GDM1 (cell line): ENCODE measurements at places on chromosomes 11 and 22.
A peak's percentile ranks its signal among the peaks of the same experiment; 100 is the strongest.

- no peak for DNase-seq
Measured at GRCh38 chr22:47006869-47007268, 244.4 kb downstream of the TBC1D22A start.

DNA sequence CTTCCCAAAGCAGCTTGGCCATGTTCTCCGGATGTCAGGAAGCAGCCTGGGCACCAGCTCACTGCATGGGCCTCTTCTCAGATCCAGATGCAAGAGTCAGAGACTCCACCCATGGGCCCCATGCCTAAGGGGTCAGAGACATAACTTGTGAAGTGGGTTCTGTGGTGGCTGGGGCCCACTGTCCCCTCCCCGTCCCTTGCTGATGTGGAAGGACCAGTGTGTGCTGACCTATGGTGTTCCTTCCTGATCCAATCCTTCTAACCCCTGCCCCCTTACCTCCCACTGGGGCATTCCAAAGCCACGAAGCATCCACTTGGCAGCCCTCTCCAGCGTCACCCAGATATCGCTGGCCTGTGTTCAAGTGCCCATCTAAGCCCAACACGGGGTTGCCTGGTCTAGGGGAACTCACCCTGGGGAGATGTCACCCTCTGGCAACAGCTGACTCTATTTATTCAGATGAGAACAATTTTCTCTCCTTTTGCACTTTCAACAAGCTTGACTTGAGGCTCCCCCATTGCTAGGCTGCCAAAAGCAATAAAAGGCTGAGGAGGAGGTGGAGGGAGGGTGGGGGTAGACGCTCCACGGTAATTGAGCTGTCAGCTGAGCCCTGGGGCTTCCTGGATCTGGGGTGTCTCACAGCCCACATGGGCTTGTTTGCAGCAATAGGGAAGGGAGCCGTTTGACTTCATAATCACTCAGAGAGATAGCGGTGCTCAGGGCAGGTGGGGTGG lies 158.5 kb downstream of the ADAMTS15 start:
- no peak for DNase-seq

DNA sequence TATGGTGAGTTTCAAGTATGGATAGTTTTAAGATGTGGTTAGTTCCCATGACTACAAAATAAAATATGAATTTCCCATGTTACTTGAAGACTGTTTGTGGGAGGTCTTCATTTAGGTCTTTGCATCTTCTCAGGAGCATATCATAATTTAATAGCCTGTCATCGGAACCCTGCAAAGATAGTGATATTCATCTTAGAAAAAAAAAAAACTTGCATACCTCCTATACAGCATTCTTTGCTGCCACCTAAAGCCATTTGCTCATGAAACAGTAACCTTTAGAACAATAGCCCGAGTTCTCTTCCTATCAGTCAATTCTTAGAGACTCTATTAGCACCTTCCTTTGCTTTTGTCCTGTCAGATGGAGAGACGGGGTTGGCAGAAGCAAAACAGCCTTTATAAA lies 75.3 kb downstream of the ARFGAP2 start:
- DNase-seq = no peak

DNA sequence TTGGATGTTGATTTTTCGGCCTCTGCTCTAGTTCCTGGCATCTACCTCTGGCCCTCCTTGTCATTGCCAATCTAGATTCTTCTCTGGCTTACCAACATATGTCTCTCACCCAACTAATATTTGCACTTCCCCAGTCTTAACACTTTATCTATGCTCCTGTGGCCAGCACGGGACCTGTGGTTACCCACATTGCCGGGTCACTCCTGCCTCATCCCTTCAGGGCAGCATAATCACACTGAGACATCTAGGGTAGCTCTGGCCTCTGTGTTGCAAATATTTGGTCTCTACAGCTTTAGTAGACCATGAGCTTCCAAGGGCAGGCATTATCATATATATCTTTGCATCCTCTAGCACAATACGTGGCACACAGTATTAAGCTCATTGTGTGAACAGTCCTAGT lies 182.0 kb upstream of the ARHGAP20 start:
- DNase-seq = no peak

GRCh38 chr11:10898003-10898762 lies 40.3 kb upstream of the ZBED5 start:
- no peak for DNase-seq

- DNase-seq = no peak
Measured at GRCh38 chr11:60390419-60390818, 5.8 kb upstream of the MS4A14 start.

DNA sequence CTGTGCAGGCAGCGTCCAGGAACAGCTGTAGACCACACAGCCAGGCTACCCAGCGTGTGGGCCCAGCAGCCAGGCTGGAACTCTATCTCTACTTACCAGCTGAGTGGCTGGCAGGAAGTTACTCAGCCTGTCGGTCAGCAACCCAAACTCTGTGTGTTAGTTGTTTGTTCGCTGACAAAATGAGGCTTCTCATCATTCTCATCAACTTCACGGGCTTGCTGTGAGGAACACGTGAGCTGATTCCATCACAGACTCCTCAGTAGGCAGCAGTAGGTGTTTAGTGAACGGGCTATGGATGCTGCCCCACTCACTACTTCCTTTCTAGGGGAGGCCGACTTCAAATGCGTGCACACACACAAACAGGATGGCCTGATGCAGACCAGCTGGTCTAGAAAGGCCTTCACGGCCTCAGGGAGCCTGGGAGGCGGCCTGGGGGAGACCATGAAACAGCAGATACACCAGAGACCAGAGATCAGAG lies 830 bp upstream of the SPDYC start:
- DNase-seq = peak; percentile 60

DNA sequence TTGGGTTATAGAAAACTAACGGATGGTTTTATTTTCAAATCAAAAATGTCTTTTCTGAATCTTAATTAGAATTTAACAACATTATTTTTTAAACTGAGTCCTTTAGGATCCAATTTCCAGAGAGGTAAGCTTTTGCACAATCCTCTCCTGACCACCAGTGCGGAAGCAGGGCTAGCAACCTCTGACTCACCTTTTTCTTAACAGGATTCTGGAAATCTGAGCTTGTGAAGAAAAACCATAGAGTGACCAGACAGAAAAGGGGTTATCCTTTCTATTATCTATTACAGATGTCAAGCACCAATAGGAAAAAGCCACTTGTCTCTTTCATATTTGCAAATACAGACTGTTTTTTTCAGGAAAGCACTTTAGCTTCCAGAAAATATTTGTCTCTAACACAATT lies 25.3 kb downstream of the ALG9 start:
- DNase-seq = no peak

DNA sequence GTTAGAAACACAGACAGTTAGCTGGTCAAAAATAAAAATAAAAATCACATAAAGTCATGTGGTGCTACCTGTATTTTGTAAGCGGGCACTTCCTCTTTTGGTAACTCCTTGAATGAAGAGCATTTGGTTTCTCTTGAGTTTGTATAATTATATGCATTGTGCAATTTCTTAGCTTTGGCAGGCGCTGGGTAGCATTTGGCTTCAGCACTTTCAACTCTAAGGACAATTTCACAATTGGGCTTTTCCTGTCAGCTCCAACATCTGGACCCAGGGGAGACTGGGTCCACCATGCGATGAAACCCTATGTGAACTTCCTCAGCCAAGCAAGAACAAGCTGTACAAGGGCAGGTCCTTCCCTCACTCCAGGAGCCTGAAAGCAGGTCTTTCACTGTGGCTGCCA lies 169.1 kb downstream of the RRAS2 start:
- no peak for DNase-seq

GRCh38 chr11:80637571-80637970 lies 1196.7 kb upstream of the TENM4 start:
- DNase-seq = no peak

- no peak for DNase-seq
Measured at GRCh38 chr11:17494019-17494418, 17.4 kb upstream of the ABCC8 start.

- DNase-seq = no peak
Measured at GRCh38 chr22:49244466-49245420, 582.9 kb downstream of the BRD1 start.

DNA sequence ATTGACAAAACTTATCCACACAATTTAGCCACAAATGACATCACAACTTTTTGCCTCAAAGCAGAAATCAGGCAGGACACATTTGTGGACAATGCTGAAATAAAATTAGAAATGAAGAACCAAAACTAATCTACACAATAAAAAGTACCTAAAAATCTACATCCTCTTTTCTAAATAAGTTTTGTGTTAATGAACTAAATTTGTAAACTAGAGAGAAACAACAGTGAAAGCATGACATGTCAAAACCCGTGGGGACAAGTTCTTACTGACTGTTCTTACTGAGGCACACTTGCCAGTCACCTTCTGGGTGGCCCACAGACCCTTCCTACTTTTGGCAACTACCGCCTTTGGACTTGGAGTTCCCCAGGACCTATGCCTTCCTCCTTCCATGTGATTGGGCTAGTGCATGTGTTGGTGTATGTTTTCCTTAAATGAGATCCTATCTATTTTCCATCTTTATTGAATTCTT lies 60.7 kb upstream of the MUC15 start:
- no peak for DNase-seq

DNA sequence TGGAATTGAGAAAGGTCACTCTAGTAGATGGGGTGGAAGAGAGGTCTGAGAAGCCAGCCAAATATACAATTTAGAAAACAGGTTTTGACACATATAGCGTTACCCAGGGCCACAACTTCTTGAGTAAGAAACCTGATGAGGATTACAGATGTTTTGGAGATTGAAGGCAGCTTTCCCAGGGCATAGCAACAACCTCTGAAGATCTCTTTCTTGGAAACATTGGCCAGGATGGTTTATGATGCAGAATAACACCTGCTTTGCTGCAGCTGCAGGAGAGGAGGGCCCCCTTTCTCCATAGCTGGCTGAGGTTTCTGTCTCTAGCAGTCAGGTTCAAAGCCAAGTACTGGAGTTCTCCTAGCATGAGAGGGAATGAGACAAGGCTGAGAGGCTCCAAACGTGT lies 75.1 kb upstream of the NUP50 start:
- no peak for DNase-seq

GRCh38 chr11:78080084-78080817 lies 589 bp upstream of the NDUFC2 start:
- DNase-seq = no peak

DNA sequence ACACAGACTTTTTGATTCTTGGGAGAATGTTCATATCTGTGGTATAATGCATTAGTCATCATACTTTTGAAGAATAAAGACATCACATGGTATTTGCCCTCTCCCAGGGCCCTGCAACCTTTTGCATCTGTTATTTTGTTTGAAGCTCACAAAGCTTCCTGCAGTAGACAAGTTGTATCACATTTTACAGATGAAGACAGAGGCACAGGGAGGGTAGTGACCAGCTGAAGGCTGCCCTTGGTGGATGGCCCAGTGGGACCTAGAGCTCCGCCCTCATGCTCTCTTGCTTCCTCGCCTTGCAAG lies 66.4 kb downstream of the UBASH3B start:
- no peak for DNase-seq

GRCh38 chr22:24434471-24435322 lies 7.3 kb downstream of the ADORA2A start:
- DNase-seq = peak; percentile 40

- no peak for DNase-seq
Measured at GRCh38 chr11:123122852-123123251, 60.9 kb upstream of the HSPA8 start.

- DNase-seq = no peak
Measured at GRCh38 chr11:1755692-1756561, 5.5 kb upstream of the IFITM10 start.

GRCh38 chr11:117723277-117724024 lies 73.6 kb downstream of the DSCAML1 start:
- DNase-seq = no peak

DNA sequence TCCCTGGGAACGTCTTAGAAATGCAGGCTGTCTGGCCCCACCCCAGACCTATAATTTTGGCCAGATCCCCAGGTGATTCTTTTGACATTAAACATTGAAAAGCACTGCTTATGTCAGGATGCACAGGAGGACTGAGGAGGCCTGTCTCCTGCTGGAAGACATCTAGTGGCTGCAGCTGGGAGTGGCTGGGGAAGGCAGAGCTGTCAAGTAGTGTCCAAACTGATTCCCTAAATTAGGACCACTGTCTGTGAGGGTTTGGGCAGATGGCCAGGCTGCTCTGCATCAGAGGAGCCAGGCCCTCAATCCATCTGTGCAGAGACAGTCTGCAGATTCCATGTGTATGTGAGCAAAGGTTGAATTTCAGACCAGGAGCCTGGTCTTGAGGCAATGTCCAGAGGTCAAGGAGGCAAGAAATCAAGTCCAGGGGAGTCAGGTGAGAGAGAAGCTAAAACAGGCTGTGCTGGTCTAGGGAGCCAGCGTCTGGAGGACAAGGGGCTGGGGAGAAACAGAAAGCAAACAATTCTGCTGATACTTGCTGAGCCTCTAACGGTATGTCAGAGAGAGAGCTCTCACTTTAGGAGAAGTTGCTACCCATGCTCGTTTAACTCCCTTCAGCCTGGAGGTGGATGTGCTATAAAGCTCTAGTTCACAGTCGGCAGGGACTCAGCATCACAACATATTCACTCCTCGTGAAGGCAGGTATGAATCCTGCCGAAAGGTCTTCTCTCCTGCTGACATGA lies 15.3 kb upstream of the SYTL2 start:
- DNase-seq = no peak

DNA sequence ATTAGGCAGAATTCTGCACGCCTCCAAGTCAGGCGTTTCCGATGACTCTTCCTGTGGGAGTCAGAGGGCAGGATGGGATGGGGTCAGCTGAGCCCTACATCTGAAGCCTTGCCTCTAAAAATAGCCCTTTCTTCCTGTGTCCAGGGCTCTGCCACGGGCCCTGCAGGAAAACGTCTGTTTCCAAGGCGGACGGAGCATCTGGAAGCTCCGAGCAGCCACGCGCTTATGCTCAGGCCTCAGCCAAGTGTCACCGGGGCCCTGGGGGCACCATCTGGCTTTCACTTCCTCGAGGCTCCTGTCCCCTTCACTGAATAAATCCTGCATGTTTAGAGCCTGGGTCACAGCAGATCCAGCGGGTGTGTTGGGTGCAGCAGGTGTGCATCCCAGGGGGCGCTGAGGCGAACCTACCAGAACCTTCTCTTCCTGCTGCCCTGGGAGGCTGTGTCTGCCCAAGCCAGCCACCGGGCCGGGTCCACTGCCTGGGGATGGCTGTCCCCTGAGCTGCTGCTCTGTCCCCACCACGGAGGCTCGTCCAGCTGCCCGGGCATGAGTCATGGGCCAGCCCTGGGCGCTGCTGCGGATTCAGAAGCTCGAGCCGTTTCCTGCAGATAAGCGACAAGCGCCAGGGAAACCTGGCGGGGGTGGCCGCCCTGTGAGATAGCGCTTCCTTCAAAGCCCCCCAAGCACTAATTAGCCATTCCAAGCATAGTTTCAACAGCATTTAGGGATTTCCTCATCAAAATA lies 32.0 kb upstream of the LINC01488 start:
- no peak for DNase-seq

DNA sequence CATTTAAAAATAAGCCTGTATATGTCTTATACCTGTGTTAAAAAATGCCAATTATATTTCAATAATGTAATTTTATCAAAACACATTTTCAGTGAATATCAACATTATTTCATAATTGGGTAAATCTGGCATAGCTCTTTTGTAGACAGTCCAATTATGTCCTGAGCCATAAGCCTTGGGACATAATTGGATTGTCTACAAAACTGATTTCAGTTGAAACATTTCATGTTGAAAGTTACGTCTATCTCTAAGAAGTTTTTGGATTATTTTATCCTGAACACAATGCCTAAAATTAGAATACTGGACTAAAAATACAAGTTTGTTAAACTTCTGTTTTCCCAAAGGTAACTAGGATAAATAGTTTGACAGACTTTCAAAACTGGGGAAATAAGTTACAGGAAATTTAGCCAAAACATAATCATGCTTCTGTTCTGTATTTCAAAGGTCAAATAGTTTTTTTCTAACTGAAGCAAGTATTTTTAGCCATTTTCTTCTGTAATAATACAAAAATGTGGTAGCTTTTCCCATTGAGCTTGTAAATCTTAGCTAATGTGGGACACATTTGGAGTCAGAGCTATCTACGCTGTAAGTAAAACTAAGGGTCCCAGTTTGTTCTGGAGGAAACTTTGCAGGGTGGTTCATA lies 100.7 kb upstream of the BIRC3 start:
- DNase-seq = no peak
